ENCODE measurements at places on chromosomes 16 and 17.

DNA sequence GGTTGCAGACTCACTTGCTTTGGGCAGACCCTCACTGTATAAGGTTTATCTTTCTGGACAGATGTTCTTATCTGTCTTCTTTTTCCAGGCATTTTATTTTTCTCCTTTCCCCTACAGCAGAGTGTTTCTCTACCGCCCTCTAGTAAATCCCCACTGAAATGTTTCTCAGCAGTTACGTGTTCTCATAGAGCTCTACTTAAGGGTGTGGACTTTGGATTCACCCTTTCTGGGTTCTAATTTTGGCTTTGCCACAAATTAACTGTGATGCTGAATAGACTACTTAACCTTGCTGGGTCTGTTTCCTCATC is 2.0 kb downstream of the ADAT1 start:
- peak; percentile 37 for DNase-seq

DNA sequence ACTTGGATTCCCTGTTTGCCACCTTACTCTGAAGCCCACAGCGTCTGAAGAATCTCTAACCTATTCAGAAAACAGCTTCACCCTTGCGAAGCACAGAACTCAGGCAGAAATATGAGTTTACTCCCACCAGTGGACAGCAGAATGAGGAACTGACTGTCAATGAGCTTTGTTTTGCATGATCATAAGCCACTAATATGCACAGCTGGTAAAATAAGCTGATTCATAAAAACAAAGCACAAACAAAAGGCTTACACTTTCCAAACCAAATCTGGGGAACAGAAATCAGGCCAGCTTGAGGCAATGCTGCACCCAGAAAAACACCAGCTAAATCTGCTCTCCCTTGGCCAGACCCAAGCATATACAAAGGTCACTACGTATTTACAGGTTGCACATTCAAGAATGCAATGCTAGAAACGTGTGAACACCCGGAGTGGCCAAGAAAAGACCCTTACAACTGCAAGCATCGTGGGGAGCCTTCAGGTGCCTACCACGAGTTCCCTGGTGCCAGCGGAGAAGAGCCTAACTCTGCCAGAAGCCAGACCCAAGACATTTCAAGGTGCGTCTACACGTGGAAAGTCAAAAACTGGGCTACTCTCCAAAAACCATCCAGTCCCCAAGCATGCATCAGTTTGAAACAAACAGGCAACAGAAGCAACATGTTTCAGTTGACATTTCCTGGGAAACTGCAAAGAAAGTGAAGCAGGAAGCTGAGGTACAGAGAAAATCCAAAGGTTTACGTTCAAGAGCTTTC is 207.1 kb downstream of the ZFHX3 start:
- DNase-seq = no peak

- DNase-seq = peak; percentile 83
Measured at GRCh38 chr16:27314161-27314723, 468 bp downstream of the IL4R start.

- DNase-seq = no peak
Measured at GRCh38 chr16:58265480-58266052, 29.3 kb downstream of the PRSS54 start.

GRCh38 chr17:12509801-12510200 is 155.9 kb upstream of the MYOCD start:
- DNase-seq = peak; percentile 80

GRCh38 chr16:66292241-66292935 is 74.1 kb upstream of the CDH5 start:
- no peak for DNase-seq

DNA sequence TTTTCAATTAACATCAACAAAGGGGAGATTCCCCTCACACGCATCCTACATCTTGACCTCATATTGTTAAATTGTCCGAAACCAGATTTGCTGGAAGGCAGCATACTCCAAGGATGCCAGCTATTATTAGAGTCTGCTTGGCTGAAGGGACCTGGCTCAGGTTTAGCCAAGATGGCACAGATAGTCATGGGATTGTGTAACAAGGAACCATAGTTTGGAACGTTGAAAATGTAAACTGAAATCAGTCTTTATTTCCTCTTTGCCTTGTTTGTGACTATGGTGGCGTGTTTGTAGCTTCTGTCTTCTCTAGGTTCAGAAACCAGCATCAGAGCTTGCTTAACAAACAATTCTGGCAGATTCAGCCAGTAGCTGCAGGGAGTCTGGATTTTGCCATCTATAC is 5.9 kb downstream of the ARSG start:
- no peak for DNase-seq

DNA sequence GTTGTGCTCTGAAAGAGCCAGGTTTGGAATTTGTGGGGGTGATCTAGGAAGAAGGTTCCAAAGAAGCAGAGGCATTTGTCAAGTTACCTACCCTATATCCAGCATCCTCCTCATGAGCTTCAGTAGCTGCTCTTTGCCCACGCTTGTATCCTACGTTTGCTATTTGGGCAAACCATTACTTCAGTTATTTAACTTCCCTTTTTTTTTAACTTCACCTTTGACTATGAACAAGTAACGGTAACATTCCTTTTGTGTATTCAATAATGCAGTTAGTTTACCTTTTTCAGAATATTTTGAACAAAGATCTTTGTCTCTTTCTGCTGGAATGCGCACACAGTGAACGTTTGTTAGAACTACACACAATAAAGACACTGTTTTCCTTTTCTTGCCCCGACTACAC is 41.5 kb downstream of the CYB5B start:
- no peak for DNase-seq

DNA sequence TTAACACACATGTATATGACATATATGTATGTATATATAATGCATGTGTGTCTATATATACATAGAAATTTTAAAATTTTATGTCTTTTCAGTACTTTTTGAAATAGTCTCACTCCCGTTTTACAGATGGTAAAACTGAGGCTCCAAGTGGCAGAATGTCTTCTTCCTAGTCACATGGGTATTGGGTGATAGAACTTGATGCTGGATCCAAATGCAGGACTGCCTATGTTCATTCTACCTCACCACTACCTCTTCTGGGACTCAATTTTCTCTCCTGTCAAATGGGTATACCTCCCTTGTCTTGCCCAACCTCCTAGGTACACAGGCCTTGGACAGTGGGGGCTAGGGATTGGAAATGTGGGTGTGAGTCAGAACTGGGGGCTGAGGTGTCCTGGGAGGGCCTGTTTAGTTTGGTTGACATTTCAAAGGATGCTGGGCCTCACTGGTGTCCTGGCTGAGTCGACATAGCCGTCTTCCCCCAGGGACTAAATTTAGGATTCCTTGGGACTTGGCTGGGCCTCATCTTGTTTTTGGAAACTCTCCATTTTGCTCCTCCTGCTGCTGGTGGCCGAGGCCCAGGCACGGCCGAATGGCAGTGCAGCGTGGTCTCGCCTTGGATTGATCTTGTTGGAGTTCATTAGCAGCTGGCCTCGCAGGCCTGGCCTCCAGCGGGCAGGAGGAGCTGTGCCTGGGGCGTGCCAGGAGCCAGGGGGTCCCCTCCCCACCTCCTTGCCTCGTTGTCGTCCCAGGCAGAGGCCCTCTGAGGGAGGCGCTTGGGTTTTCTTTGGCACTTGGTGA is 25.9 kb downstream of the NKD1 start:
- DNase-seq = no peak

GRCh38 chr17:77376795-77377709 is 236.3 kb downstream of the SEC14L1 start:
- no peak for DNase-seq

DNA sequence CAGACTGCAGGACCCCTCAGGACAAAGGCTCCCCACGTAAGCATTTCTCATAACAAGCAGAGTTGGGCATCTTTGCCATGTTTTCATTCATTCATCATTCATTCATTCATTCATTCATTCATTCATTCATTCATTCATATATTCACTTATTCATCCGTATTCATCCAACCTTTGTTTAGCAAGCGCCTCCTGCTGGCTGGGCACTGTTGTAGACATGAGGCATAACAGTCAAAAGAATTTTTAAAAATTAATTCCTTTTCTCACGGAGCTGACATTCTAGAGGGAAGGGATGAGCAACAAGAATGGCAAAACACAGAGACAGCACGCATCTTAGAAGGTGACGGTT is 351.7 kb upstream of the TNRC6C start:
- DNase-seq = no peak

DNA sequence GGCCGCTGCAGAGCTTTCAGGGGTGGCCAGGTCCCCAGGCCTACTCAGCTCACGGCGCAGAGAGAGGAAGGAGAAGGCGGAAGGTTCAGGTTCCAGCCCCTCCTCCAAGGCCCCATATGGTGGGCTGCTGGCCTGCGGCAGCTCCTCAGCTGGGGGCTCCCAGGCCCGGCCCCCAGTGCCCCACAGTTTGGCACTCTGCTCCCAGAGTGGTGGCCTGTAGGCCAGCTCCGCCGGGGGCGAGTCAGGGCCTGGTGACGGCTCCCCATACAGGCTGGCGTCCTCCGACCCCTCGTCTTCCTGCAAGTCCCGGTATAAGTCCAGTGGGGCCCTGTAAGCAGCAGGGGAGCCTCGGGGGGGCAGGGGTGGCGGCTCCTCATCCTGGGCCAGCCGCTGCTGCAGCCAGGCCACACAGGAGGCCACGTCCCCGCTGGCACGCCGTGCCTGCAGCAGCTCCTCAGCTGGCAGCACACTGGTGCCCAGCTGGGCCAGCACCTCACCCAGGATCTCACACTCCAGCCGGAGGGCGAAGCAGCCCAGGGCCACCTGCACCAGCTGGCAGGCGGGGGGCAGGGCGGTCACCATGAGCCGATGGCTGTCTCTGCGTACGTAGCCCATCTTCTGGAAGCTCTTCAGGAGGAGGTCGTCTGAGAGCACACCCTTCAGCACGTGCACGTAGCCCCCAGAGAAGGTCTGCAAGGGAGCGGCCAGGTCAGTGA is 3.7 kb downstream of the SPATA2L start:
- no peak for DNase-seq

DNA sequence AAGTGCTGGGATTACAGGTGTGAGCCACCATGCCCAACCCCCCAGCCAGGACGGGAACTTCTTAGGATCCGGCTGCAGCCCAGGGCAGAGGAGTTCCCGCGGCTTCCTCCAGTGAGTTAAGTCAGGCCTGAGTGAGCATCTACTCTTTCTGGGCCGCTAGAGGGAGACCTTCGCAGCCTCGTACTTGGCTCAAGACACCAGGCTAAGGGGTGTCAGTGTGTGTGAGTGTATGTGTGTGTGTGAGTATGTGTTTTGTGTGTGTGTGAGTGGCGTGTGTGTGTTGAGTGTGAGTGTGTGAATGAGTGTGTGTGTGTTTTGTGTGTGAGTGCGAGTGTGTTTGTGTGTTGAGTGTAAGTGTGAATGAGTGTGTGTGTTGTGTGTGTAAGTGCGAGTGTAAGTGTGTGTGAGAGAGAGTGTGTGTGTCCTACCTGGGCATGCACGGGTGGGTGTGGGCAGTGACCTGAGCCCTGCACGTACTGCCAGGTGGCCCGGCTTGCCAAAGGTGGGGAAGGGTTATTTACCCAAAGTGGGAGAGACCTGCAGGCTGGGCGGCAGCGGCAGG is 58.5 kb downstream of the TMEM235 start:
- peak; percentile 87 for DNase-seq

DNA sequence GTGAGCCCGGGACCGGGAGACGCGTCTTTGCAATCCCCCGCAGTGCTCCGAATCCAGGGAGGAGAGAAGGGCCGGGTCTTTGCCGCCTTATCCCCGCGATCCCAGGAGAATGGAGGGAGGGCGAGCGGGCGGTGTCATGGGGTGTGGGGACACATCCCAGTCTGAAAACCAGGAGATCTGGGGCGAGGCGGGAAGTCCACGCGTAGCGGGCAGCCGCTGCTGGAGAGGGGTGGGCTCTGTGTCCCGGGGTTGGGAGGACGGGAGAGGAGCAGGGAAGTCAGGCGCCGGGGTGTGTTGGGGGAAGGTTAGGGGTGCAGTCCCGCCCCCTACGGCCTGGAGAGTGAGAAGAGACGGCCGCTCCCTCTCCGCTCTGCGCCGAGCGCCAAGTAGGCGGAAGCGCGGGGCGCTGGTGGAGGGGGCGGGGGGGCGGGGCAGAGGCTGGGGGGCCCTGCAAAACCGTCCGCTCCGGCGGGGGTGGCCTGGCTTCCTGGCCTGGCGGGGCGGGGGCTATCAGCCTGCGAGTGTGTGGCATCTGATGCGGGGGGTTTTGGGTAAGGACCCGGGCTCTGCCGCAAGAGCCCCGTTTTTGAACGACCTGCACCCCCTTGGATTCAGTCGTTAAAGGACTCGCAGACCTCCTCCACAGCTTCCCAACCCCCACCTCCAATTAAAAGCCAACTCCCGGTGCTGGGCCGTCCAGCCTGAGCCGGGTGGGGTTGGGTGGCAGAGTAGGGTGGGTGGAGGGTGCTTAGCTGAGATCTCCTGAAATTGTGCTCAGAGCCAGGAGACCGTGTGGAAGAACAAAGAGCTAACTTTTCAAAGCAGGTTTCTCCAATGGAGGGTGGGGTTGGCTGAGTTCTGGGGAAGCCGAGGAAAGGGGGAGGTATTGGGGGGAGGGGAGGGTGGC is 654 bp downstream of the LASP1 start:
- peak; percentile 67 for DNase-seq

- no peak for DNase-seq
Measured at GRCh38 chr16:2040787-2041522, 6.7 kb downstream of the NTHL1 start.

DNA sequence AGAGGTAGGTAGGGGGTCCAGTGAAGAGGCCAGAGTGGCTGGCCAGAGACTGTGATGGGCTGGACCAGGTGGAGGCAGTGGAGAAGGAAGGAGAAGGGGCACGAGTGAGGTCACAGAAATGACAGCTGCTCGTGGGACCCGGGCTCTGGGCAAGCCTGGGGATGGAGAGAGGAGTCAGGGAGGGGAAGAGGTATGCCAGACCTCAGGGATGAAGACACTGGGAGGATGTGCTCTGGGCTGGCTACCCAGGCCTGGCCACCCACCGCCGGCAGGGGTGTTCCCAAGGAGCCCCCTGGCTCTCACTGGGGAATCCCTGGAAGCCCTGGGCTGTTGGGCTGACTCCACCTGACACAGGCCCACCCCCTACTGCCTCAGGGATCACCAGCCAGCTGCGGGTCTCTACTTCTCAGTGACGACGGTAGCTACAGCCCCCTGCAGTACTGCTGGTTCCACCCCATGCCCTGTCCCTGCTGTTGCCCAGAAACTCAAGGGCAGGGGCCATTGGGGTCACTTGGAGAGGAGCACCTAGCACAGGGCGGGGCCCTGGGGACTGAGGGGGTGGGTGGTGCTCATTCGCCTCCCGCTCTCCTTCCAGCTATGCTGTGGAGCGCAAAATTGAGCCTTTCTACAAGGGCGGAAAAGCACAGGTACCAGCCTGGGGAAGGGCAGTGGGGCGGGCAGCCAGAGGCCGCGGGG is 1.8 kb downstream of the TBL3 start:
- no peak for DNase-seq

DNA sequence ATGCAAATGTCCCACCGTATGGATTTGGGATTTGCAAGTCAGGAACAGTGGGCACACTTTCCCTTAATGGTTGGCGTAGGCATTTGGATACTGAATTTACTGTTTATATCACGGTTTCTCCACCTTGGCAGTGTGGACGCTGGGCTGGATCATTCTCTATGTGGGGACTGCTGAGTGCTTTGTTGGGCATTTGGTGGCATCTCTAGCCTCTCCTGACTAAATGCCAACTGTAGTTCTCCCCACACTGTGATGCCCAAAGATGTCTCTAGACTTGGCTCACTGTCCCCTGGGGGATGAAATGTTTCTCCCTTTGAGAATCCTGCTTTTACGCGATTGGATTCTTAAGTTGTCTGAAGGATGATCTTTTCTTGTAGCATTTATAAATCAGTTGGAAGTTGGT is 49.0 kb downstream of the RBFOX1 start:
- no peak for DNase-seq

GRCh38 chr16:87351320-87351698 is 32.3 kb downstream of the FBXO31 start:
- no peak for DNase-seq

Measured in fibroblast of upper back skin (primary cell).